ENCODE measurements at places on chromosomes 1 and 21.

- no peak for DNase-seq
Observed at GRCh38 chr1:94654459-94654858, 112.9 kb upstream of the F3 start.

DNA sequence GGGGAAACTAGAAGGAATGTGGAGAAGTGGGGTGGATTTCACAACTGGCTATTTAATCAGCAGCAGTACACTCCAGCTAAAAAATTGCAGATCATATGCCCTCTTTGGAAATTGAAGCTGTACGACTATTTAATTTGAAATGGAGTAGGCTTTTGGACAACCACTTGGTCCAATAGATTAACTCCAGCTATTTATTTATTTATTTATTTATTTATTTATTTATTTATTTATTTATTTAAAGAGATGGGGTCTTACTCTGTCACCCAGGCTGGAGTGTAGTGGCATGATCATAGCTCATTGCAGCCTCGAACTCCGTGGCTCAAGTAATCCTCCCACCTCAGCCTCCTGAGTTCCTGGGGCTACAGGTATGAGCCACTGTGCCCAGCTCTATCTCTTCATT, 312.3 kb downstream of the KCNH1 start:
- DNase-seq, result no peak

GRCh38 chr1:181640956-181641355, 157.6 kb downstream of the CACNA1E start:
- DNase-seq, result no peak

GRCh38 chr1:43776043-43776761, 68.9 kb downstream of the ST3GAL3 start:
- no peak for DNase-seq

GRCh38 chr1:180954005-180954800, 41.5 kb downstream of the KIAA1614 start:
- DNase-seq, result no peak
